T-helper 9 cell (primary cell): ENCODE measurements at places on chromosomes 12 and 14.

- no peak for DNase-seq
These were observed 1023.6 kb downstream of the VRK1 start for GRCh38 chr14:97820781-97821180.

DNA sequence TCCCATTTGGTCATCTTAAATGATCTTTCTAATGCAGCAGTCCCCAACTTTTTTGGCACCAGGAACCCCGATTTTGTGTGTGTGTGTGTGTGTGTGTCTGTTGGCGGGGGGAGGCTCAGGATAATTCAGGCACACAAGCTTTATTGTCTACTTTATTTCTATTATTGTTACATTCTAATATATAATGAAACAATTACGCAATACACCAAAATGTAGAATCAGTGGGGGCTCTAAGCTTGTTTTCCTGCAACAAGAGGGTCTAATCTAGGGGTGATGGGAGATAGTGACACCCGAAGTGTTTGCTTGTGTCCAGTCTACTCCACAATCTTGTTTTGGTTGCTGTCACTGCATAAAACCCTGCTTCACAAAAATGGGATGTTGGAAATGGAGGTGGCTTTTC lies 621.1 kb upstream of the LRFN5 start:
- no peak for DNase-seq

DNA sequence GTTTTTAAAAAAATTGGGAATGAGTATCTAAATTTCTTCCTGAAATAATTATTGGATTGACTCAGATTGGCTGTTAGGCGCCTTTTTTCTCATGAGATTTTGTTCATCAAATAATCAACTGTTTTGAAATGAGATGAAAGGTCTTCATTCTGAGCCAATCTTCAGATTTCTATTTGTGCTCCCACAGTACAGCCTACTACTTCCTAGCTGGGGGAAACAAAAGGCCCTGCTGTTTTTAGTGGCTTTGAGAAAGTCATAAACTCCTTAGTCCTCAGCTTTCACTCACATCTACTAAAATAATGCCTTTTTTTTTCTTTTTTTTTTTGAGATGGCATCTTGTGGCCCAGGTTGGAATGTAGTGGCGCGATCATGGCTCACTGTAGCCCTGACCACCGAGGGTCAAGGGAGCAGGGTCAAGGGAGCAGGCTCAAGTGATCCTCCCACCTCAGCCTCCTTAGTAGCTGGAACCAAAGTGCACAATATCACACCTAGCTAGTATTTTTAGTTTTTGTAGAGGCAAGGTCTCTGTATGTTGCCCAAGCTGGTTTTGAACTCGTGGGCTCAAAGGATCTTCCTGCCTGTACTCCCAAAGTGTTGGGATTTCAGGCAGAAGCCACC lies 15.2 kb downstream of the NACA start:
- DNase-seq: no peak

- peak; percentile 80 for DNase-seq
These were observed 21.2 kb downstream of the PRPF40B start for GRCh38 chr12:49644620-49644994.

DNA sequence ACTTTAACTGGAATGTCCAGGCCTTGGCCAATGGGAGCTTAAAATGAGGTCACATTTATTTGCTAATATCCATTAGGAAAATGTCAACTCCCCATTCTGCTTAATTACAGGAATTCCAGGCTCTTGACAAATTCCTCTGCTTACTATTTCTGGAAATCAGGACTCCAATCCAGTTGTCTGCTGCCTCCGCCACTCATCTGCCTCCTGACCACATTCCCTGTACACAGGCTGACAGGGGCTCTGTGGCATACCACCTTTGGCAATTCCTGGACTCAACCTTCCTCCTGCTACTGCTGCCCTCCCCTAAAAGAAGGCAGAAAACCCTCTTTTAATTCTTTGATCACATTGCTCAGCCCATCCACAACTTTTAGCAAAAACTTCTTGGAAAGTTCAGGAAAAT lies 37.9 kb downstream of the KICS2 start:
- no peak for DNase-seq

DNA sequence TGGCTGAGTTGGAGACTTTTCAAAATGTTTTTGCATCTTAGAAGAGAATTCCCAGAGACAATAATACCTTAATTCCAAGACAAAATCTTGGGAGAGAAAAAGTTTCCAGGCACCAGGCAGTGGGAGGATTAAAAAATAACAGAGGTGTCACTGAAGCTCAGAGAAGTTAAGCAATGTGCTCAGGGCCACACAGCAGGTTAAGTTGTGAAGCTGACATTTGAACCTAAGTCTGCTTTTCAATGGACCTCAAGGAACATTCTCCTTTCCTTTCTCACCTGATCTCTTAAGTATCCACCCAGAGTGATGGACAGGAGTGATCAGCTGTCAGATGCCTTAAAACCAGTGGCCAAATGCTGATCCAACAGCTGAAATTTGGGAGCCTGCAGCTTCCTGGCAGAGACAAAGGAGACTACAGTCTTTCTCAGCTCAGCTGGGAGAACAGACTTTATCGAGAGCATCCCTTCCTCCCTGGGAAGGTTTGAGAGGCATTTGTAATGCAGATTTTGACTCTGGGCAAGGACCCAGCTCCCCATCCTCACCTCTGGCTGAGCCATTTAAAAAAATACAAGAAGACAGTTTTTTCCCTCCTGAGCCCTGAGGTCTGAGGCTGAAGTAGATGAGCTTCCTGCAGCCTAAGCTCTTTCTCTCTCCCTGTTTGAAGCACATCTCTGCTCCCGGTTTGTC lies 174.9 kb upstream of the RPH3A start:
- DNase-seq: no peak

DNA sequence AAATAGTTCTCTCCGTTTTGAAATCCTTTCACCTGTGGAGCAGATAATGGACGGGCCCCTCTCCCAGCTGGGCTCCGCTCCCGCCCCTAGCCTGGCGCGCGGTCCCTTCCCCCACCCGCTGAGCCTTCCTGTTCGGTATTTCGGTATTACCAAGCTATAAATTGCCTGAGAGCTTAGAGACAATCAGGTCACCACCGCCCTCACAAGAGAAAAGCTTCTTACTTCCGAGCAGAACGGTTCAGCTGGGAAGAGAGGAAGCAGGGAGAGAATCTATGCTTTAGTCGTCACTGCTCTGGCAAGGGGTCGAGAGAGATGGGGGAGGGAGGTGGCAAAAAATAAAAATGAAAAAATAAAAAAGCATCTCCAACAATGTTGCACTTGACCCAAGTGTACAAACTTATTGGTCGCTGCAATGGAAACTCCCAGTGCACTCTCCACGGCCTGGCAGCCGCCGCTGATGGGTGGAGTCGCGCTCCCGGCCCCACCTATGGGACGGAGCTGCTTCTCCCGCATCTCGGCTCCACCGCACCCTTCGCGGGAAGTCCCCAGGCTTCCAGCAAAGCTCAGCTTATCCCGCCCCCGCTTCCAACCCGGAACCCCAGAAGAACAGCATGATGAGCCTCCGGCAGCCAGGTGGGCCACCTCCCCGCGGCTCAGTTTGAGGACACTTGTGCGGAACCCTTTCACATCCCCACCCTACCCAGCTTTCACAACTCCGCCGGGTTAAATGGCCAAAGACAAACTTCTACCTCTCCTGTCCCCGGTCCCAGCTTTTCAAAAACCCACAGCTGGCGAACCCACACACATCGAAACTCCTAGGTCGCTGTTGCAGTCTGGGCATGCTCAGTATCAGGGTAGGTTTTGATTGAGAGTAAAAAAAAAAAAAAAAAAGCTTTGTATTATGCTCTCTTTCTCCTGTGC lies 832 bp upstream of the SYT1 start:
- DNase-seq: no peak

DNA sequence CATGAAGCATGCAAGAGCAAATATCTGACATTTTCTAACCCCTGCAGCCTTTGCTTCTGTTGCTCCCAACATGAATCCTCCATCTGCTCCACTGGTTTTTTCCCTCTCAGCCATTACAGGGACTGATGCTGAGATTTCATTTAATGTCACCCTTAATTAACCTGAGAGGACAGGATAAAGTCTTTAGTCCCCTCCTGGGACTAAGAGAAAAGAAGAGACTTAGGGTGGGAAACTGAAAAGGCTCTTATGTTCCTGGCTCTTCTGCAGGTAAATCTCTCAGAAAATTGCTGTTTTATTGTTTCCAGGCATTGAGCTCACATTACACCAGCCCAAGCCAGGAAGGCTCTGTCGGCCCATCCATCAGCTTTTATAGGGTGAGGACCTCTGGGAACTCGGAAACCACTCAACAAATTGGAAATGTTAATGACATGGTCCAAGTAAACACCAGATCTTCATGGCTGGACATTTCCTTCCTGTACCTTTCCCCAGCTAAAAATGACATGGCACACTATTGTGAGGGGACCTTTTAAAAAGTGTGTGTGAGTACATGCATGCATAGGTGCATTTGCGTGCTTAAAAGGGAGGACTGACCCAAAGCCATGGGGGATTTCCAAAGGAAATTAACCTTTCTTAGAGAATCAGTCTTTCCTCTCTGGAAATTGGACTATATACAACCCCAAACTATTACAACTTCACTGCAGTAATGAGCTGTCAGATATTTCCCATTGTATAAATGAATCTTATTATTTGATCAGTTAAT lies 408.1 kb upstream of the TMTC1 start:
- DNase-seq: no peak

- DNase-seq: no peak
These were observed 276.7 kb upstream of the SRRM4 start for GRCh38 chr12:118704527-118705241.

GRCh38 chr12:42091769-42092168 lies 52.9 kb downstream of the GXYLT1 start:
- no peak for DNase-seq
